ENCODE measurements at places on chromosomes 6 and 20.

GRCh38 chr20:36861625-36861874 is 14.4 kb upstream of the TLDC2 start:
- DNase-seq, result no peak

DNA sequence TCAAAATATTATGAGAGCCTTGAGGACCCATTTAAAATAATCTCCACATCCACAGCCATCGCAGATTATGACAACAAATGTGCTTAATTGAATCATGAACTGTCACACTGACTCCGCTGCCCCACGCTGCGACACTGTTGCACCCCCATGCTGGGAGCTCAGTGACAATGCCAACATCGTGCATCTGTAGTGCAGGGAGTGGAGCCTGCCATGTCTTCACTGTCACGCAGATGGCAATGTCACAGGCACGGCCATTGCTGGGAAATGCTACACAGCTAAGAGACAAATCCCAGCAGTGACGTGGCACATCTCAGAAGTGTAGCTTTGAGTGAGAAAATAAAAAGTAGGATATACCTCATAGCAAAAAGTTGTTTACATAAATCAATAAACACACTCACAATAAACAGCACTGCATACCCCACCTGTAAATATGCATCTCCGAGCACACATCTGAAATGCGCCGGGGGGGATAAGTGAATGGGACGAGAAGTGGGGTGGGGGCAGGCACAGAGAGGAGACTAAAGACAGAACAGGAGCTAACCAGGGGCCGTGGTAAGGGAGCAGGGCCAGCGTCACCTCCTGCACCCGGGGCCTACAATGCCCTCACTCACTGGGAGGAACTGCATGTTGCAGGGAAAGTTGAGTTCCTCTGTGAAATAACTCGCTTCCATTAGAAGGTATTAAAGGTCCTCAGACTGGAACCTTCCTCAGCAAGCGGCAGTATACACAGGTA is 349.9 kb downstream of the THBS2 start:
- no peak for DNase-seq

DNA sequence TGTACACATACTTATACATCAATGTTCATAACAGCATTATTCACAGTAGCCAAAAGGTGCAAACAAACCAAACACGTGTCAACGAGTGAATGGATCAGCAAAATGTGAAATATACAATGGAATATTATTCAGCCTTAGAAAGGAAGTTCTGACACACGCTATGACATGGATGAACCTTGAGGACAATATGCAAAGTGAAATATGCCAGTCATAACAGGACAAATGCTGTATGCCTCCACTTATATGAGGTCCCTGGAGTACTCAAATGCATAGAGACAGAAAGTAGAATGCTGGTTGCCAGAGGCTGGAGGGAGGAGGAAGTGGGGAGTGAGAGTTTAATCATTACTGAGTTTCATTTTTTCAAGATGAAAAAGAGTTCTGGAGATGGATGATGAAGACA is 37.8 kb upstream of the IGF2R start:
- no peak for DNase-seq

DNA sequence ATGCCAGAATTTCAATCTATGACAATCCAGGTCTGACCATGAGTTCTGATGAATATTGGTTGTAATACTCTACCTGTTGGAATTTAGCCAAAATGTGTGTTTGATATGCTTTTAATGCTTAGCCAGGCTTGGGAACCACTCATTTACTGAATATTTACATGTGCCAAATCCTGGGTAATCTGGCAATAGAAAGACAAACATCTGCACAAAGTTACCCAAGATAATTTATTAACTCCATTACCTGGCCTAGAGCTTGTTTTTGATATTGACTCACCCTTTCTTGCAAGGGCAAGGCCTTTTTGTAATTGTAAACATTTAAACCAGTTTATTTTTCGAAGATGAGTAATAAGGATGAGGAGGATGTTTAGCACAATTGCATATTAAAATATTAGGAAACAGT is 13.5 kb upstream of the CD2AP start:
- DNase-seq, result no peak

DNA sequence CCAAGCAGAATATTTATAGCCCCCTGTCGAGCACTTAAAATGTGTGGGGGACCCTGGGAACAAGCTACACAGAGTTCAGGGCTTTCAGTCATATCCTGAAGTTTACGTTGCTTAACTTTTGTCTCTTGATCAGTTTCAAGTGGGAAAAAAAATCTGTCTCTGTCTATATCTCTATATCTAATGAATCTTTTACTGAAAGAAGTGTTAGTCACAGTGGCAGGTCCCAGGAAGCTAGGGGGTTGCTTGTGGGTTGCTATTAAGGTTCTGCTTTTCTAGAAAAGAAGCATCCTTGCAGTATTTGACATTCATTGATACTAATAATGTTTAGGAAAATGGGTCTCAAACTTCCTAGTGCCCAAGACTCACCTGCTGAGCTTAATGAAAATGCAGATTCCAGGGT is 76.7 kb upstream of the CLDN20 start:
- no peak for DNase-seq

- DNase-seq, result no peak
These were observed 66.6 kb downstream of the EZR start for GRCh38 chr6:158752613-158753012.

GRCh38 chr6:22155551-22155950 is 141.3 kb downstream of the PRL start:
- DNase-seq, result no peak

GRCh38 chr6:144346719-144347447 is 61.7 kb downstream of the UTRN start:
- peak; percentile 78 for DNase-seq

GRCh38 chr20:38829296-38829875 is 23.9 kb downstream of the PPP1R16B start:
- DNase-seq, result no peak

- DNase-seq, result no peak
These were observed 383.9 kb downstream of the KIF16B start for GRCh38 chr20:16189371-16189770.

DNA sequence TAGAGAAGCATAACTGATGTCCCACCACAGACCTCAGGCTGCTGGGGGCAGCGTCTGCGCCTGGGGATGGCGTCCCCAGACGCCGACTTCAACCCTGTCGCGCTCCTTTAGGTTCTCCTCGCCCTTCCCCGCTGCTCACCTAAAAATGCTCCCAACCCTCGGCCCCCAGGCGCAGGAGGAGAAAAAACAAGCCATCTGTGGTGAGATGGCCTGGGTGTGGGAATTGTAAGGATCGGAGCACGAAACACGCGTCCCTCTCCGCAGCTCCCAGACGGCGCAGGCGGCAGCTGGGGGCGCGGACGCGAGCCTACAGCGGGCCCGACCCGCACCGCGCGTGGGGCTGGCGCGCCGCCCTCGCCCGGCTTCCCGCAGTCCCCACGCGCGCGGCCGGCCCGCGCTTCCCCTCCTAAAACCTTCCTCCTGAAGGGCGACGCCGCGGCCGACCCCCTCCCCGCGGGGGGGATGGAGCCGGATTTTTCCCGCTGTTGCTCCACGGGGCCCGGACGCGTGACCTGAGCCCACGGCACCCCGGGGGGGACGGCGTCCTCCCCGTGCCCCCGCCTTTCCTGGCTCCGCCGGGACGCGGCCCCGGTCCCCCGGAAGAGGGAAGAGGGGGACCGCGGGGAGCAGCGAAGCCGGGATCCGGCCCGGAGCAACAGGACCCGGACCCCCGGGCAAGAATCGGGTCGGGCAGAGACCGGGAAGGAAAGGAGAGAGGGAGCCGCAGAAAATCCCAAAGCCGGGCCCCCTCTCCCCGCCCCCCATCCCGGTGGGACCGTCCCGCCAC is 611 bp downstream of the EPB41L2 start:
- no peak for DNase-seq

DNA sequence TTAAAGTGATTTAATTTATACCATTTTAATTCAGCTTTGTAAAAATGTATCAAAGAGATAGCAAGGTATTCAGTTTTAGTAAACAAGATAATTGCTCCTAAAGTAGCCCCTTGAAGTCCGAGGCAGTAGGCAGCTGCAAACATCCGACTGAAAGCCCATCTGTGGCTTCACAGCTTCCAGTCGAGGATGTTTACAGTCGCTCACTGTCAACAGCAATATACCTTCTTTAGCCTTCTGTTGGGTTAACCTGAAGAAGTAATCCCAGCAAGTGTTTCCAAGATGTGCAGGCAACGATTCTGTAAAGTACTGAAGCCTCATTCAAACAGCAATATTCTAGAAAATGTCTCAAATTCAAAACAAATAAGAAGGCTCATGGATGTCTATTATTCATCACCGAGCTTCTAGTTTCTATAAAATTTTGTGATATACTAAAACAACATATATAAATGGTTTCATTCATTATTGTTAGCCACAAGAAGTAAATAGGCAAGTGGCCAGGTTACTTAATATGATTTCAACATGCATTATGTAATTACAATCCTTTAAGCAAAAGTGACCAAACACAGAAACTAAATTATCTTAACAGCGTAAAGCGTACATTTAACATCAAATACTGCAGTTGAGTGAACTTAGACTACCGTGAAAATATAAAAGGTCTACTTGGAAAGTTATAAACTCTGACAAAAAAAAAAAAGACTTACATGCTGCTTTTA is 115.0 kb downstream of the OGFRL1 start:
- no peak for DNase-seq

DNA sequence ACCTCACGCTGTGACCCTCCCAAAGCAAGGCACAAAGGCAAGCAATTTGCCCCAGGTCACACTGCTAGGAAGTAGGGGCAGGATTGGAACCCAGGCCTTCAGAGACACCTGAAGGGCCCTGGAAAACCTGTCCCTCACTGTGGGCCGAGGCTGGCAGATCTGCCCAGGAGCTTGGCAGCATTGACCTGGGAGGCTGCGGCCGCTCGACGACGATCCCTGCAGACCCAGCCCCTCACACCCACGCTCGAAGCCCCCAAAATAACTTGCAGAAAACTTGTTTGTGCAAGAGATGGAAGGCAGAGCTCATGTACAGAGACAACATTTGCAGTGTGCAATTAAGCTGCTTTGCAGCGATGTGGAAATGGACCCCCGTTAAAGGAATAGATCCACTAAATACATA is 251.4 kb downstream of the TAF4 start:
- no peak for DNase-seq

DNA sequence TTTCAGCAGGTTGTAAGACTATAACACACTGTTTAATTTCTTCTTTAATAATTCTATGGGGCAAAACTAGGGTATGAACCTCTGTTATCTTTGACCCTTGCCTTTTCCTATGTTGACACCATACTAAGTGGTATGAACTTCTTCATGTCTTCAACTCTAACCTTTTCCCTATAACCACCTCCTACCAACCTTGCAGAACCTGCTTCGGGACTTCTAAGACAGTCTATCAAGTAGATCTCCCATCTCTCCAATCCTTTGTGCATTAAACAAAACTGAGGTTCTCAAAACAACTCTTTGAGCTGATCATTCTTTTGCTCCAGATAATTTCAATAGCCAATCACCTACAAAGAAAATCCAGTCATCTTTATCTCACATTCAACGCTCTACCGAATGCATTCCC is 23.4 kb downstream of the SNAP91 start:
- no peak for DNase-seq

DNA sequence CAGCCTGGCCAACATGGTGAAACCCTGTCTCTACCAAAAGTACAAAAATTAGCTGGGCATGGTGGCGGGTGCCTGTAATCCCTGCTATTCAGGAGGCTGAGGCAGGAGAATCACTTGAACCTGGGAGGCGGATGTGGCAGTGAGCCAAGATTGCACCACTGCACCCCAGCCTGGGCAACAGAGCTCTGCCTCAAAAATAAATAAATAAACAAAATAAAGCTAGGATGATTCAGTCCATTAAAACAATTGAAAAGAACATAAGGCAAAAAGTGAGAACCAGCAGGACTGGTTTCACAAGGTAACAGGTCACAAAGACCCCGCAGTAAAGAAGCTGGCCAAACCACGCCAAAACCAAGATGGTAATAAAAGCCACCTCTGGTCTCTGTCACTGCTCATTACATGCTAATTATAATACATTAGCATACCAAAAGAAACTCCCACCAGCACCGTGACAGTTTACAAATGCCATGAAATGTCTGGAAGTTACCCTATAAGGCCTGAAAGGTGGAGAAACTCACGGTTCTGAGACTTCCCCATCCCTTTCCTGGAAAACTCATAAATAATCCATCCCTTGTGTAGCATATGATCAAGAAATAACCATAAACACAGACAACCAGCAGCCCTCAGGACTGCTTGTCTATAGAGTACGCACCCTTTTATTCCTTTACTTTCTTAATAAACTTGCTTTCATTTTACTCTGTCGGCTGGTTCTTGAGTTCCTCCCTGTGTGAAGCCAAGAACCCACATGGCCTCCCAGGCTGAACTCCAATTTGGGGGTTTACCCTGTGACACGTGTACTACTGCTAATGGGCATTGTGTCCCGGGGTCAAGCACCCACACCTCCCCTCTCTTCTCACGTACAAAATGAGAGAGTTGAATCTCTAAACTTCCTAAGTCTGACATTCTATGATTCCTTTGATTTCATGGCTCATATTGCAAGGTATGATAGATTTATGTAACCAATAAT is 10.2 kb downstream of the LAMA4 start:
- DNase-seq, result no peak

GRCh38 chr6:110617057-110617456 is 140.6 kb upstream of the SLC22A16 start:
- no peak for DNase-seq

- DNase-seq, result peak; percentile 31
These were observed 242.1 kb downstream of the SOD2 start for GRCh38 chr6:159450815-159451465.

All from NCI-H226 (cell line).